Anterior cingulate cortex (tissue), 58 donors: ENCODE measurements at places on chromosomes 12 and 14.
A peak's percentile ranks its signal among the peaks of the same experiment; 100 is the strongest.

- DNase-seq = no peak
Measured at GRCh38 chr14:77859934-77860570, 60.1 kb downstream of the ADCK1 start.

DNA sequence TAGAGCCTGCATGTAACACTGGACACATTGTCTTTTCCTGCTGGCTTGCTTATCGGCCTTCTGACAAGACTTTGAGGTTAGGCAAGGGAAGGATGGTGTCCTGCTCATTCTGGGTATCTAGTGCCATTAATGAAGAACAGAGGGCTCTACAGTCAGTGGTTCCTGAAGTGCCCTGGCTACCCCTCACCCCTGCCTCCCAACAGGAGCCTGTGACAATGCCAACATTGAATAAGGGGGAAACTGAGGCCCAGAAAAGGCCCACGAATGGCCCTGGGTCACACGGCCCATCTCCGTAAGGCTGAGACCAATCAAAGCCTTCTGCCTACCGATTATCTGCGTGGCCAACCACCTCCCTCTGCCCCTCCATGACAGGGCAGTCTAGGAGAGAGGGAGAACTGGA, 2.1 kb downstream of the IFI27L2 start:
- no peak for DNase-seq

DNA sequence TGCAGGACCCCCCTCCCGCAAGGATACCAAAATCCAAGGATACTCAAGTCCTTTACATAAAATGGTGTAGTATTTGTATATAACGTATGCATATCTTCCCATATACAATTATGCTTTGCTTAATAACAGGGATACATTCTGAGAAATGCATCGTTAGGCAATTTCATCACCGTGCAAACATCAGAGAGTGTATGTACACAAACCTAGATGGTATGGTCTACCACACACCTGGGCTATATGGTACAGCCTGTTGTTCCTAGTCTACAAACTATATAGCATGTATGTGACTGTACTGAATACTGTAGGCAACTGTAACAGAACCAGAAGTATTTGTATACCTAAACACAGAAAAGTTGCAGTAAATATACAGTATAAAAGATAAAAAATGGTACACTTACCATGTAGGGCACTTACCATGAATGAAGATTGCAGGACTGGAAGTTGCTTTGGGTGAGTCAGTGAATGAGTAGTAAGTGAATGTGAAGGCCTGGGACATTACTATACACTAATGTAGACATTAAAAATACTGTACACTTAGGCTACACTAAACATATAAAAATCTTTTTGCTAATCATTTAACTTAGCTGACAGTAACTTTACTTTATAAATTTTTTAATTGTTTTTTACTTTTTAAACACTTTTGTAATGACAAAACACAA, 141.1 kb downstream of the SLC41A2 start:
- no peak for DNase-seq

DNA sequence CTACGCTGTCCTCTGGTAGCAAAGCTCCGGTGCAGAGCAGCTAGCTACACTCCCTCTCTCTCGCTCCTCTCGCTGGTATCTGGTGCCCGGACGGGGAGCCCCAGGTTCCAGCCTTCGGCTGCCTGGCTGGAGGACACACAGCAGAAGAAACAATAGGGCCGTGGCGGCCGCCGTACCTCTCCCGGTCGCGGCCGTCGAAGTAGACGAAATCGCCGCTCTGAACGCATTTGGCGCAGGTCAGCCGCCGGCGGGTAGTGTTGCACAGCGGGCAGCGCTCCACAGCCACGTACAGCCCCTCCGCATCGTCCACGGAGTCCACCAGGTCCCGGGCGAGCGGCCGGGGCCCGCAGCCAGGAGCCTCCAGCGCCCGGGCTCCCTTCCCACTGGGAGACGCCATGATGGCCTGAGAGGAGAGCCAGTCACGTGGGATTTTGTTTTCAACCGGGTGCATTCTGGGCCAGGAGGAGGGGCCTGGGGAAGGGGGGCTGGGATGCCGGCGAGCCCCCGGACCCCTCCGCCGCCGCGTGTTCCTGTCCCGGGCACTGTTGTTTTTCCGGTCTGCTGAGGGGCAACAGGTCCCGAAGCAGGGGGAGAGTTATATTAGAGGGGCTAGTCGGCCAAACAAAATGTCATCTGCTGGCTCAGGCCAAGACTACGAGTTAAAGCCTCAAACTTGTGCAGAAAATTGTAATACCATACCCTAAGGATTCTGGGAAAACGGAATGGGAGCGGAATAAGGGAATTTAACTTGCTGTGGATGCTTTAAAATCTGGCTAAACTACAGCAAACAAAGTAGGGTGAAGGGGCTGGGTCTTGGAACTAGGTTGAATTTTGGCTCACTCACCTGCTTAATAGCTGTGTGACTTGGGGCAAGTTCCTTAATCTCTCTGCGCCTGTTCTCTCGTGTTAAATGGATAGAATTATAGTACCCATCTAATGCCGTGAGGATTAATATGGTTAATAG, at the start of gene ATG14:
Gene ATG14, minus strand, starts transcription at position 405 of the 964 bp plus-strand sequence. Its CDS starts 8 bp downstream, at position 397.
- DNase-seq = peak; percentile 84

- DNase-seq = no peak
Measured at GRCh38 chr12:52235822-52236361, 2.8 kb downstream of the KRT7 start.

GRCh38 chr12:42935756-42936155, 346.2 kb upstream of the PRICKLE1 start:
- no peak for DNase-seq

GRCh38 chr14:55188686-55189295, 2.6 kb downstream of the DLGAP5 start:
- DNase-seq = no peak

- DNase-seq = no peak
Measured at GRCh38 chr12:20105943-20106342, 262.4 kb upstream of the PDE3A start.

DNA sequence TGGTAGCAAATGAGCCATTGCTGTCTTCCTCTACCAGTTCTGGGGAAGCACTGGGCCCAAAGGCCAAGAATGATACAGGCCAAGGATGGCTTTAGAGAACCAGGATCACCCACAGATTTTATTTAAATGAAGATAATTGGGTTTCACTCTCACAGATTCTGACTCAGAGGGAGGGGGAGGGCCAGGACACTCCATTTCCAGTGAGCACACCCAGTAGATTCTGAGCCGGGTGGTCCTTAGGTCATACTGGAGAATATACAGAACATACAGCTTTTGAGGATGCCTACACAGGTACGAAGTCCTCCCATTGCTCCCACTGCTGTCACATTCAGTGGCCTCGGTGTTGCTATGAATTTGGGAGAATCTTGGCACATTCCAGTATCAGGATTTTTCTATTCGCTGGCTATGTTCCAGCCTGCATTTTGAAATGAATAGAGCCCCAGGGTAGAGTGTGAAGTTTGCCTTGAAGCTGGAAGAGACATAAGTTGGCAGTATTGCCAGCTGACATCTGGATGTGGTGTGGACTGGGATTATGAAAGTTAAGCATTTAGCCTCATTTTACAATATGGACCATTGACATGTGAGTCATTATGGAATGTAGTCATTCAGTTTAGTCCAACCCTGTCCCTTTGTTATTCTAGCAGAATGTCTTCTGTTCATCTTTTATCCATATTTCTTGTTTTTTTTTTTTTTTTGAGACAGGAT, 45.8 kb upstream of the POC1B start:
- DNase-seq = no peak

- no peak for DNase-seq
Measured at GRCh38 chr12:50052964-50053363, 4.4 kb upstream of the ASIC1 start.

DNA sequence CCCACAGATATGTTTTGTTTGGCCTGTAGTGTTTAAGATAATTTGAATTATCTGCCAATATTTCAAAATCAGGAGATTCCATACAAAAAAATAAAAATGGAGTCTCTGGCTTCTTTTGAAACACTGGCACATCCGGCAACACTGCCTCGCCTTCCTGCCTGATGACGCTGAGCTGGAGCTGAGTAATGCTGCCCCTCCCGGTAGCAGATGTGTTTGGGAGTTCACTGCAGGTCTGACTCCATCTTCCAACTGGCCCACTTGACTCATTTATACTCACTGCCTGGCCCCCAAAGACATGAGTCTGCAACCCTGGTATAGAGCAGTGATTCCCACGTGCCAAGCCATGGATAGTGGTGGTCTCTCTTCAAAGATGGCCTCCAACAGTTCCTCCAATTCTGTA, 7.4 kb downstream of the CIT start:
- no peak for DNase-seq

DNA sequence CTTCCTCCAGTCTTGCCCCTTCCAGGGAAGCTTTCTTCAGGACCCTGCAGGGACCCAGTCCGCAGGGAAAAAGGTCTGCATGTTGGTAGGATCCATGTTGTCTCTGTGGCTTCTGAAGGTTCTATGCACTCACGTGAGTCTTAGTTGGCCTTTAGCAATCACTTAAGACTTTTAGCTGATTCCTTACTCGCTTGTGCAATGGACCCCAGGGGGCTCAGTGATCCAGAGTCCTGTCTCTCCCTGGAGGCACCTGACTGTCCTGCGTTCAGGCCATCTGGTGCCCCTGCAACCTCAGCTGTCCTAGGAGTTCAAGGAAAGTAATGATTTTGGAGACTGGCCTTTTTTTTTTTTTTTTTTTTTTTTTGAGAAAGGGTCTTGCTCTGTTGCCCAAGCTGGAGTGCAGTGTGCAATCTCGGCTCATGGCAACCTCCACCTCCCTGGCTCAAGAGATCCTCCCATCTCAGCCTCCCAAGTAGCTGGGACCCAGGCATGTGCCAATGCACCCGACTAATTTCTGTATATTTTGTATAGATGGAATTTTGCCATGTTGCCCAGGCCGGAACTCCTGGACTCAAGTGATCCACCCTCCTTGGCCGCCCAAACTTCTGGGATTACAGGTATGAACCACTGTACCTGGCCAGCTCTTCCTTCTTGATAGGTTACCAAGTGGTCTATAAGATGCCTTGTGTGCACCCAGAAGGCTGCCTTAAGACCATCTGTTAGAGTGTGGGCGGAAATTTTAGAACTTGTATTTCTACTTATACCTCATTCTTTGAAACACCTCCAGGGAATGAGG, 4.6 kb downstream of the IFI27L2 start:
- no peak for DNase-seq

- DNase-seq = no peak
Measured at GRCh38 chr12:94165138-94165537, 16.8 kb downstream of the PLXNC1 start.

GRCh38 chr12:59494617-59495016, 101.2 kb upstream of the SLC16A7 start:
- DNase-seq = no peak

- no peak for DNase-seq
Measured at GRCh38 chr14:65132855-65133254, 30.5 kb upstream of the MAX start.

DNA sequence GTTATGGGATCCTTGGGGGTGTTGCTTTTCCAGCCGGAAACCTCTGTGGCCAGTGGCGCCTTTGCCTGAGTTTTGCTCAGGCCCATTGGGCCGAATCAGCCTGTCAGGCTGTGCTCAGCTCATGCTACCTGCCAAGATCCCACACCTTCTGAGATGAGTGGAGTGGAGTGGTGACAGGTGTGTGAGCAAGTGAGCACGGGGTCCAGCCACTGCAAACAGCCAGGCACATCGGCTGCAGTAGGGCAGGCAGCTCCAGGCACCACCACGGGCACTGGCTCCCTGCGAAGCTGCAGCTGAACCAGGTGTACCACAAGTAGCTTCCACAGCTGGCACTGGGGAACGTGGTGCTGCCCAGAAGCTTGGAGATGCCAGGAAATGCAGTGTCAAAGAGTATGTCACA, 21.1 kb upstream of the WDR89 start:
- DNase-seq = no peak

DNA sequence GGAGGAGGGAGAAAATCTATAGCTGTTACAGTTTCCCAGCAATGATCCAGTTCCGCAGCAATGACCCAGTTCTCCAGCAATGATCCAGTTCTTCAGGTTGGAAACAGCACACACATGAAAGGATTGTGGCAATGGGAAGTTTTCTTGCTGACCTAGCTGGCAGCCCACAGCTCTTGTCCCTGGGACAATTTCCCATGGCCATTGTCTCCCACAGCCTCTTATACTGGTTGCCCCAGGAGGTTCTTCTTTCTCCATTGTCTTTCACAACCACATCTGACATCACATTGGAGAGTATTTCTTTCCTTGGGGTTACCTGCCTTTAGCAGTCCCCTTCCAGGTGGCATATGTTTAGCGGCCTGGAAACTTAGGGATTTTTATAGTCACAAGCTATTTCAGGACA, 209.8 kb upstream of the PLEKHG7 start:
- DNase-seq = no peak

- DNase-seq = no peak
Measured at GRCh38 chr12:8950221-8950527, 729 bp upstream of the M6PR start.

- no peak for DNase-seq
Measured at GRCh38 chr14:54975856-54976255, 51.0 kb downstream of the WDHD1 start.

DNA sequence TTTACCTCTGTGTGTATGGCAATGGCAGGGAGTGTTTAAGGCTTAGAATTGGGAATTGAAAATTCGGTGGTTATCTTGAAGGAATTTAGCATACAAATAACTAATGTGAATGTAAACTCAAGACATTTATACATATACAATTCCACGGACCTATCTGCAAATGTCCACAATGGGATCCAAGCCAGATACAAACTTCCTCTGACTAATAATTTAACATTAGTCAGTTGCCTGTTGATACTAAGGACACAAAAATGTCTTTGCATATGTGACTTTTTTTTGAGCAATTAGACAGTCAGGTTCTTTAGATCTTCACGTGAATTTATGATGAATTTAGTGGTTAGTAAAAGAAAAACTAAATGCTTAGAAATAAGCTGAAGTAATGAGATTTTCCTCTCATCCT, 40.5 kb downstream of the ESR2 start:
- DNase-seq = no peak

DNA sequence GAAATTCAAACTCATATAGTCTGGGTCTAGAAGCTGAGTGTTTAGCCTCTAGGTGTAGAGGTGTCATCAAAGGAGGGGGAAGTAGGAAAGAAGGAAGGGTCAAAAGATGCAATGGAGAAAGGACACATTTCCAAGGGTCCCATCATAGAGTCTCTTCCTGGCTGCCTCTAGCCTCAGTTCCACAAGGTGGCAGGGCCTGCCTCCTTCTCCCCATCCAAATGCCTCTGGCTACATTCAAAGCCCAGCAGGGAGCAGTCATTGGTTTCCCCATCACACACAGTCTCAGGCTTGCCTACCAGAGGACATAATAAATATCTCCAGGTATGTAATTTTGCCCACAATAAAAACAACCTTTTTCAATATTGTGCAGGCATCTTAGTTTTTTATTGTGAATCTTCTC, 2.1 kb upstream of the CCT2 start:
- no peak for DNase-seq

- no peak for DNase-seq
Measured at GRCh38 chr14:61904946-61905345, 142.7 kb downstream of the SNAPC1 start.

DNA sequence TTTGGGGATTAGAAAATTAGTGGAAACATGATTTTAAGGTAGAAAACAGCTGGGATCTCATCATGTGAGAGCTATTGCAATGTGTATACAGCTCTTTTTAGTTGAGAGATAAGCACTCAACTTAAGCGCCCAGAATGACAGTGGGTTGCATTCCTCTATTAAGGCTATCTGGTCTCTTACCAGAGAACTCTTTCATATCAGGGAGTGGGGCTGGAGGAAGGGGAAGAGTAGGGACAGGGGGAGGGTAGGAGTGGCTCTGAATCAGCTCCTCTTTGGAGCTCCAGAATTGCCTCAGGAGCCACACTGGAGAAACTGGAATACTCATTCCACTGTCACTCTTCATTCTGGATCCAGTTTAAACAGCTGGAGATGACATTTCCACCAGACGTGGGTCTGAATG, 9.2 kb upstream of the PLEKHG3 start:
- no peak for DNase-seq
